ENCODE measurements at places on chromosomes 6 and 20. TPM values are rescaled to one million over a fixed set of nuclear protein-coding genes. Genes with fewer than 3 reads are reported as not detected.

The RNF182 gene
- total RNA-seq: 4.2 TPM

The CRYBG1 gene
- 24.3 TPM for total RNA-seq

The ARHGAP40 gene
- total RNA-seq: 0.87 TPM

The SMOC2 gene
- total RNA-seq: not detected

The ZC2HC1B gene
- total RNA-seq: not detected

The GSTA1 gene
- not detected for total RNA-seq

The CPNE5 gene
- total RNA-seq: 3.3 TPM

The LIN28B gene
- total RNA-seq: not detected

The RAET1L gene
- not detected for total RNA-seq

The GPR63 gene
- total RNA-seq: under 0.01 TPM

The C20orf144 gene
- 0.05 TPM for total RNA-seq

The SLPI gene
- not detected for total RNA-seq

The IMPG1 gene
- not detected for total RNA-seq

All from mammary microvascular endothelial cell (primary cell).